ENCODE measurements at places on chromosomes 4 and X. TPM values are rescaled to one million over a fixed set of nuclear protein-coding genes. Genes with fewer than 3 reads are reported as not detected.

DNA sequence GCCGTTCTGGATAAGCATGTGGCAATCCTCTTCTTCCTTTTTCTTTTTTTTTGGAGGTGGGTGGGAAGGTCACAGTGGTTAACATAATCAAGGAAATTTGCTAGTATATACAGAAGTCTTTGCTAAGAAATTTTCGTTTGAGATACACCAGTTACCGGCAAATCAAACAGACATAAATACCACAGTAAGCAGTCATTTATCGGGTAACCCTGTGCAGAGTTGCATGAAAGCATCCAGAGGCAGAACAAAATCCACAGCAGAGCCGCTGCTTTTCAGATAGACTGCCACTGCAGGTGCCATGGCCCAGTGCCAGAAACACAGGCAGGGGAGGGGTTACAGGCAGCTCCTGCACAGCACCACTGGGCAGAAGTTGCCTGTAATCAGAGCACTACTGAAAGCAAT lies 179.1 kb upstream of the MAB21L2 start:
- H3K27ac ChIP-seq, result no peak overlapping the region
- no peaks in the 10 kb centered on the region for H3K27me3 ChIP-seq
- DNase-seq, result no peak
- H3K4me1 ChIP-seq, result no peaks in the 10 kb centered on the region
- H3K36me3 ChIP-seq, result no peaks in the 10 kb centered on the region
- H3K4me3 ChIP-seq, result no peak overlapping the region

The NSG1 gene
- total RNA-seq, result 50.9 TPM

GRCh38 chr4:84238247-84239090 lies 260.6 kb downstream of the NKX6-1 start:
- H3K27ac ChIP-seq, result no peak overlapping the region
- no peaks in the 10 kb centered on the region for H3K27me3 ChIP-seq
- DNase-seq, result no peak
- no peaks in the 10 kb centered on the region for H3K36me3 ChIP-seq
- no peak overlapping the region for H3K4me3 ChIP-seq

DNA sequence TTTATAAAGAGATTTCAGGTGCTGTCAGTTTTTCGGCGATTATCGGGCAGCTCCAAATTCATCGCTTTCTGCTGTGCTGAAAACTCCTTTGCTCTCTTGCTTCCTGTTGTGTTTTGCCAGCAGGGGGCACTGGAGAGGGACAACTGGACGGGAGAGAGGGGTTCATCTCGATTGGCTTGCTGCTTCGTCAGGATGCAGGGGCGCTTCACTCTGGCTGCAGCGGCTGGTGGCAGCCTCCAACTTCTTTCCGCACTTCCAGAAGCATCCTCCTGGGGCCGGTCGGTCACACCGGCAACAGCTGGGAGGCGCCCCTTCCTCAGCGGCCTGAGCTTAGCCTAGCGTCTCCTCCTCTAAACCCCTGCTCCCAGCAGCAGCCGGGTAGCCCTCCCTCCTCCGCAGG lies 29.5 kb downstream of the MSL3 start:
- H3K27ac ChIP-seq, result no peak overlapping the region
- H3K27me3 ChIP-seq, result no peaks in the 10 kb centered on the region
- no peaks in the 10 kb centered on the region for H3K36me3 ChIP-seq
- DNase-seq, result peak; percentile 43
- peak overlapping the region; percentile 59 for H3K4me3 ChIP-seq
- peaks cover 4% of the 10 kb centered on the region for H3K4me1 ChIP-seq

GRCh38 chr4:4328840-4329239 lies 38.8 kb downstream of the ZBTB49 start:
- H3K4me1 ChIP-seq, result peaks cover 2% of the 10 kb centered on the region
- no peaks in the 10 kb centered on the region for H3K36me3 ChIP-seq
- no peak for DNase-seq
- no peak overlapping the region for H3K4me3 ChIP-seq
- H3K27ac ChIP-seq, result no peak overlapping the region
- no peaks in the 10 kb centered on the region for H3K27me3 ChIP-seq

DNA sequence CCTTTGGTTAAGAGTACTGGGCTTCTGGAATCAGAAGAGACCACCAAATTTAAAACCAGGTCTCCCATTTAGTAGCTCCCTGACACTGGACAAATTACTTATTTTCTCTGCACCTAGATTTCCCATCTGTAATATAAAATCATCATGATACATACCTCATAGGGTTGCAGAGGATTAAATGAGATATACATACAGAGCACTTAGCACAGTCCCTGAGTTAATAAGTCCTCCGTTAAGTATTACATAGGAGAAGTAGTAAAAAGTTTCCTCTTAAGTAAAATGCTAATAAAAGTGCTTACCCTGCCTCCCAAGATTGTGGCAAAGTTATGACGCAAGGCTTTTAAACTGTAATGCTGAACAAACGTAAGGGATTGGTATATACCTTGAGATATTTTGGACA lies 539 bp upstream of the CHIC1 start:
- peaks cover 11% of the 10 kb centered on the region for H3K4me1 ChIP-seq
- H3K4me3 ChIP-seq, result peak overlapping the region; percentile 96
- H3K36me3 ChIP-seq, result no peaks in the 10 kb centered on the region

GRCh38 chr4:7398104-7398423 lies 36.7 kb downstream of the PSAPL1 start:
- no peaks in the 10 kb centered on the region for H3K4me1 ChIP-seq
- no peaks in the 10 kb centered on the region for H3K36me3 ChIP-seq
- DNase-seq, result no peak

DNA sequence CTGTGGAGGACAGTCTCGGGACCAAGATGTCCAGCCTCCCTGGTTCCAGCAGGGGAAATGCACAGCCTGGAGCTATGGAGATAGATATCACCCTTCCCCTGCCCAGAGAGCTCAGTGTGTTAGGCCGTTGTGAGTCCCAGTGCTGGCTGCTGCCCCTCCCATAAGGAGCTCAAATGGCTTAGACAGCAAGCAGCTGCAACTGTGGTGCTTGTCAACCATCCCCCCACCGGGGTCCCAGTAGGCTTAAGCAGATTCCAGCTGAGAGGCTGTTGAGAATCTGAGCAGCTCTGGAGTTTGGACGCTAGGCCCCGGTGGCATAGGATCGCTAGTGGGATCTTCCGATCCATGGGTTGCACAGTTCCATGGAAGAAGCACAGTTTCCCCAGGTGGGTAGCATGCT lies 181.8 kb upstream of the POF1B start:
- no peaks in the 10 kb centered on the region for H3K36me3 ChIP-seq
- no peaks in the 10 kb centered on the region for H3K4me1 ChIP-seq
- no peak for DNase-seq
- no peaks in the 10 kb centered on the region for H3K27me3 ChIP-seq

The FAM9C gene
- total RNA-seq, result not detected

DNA sequence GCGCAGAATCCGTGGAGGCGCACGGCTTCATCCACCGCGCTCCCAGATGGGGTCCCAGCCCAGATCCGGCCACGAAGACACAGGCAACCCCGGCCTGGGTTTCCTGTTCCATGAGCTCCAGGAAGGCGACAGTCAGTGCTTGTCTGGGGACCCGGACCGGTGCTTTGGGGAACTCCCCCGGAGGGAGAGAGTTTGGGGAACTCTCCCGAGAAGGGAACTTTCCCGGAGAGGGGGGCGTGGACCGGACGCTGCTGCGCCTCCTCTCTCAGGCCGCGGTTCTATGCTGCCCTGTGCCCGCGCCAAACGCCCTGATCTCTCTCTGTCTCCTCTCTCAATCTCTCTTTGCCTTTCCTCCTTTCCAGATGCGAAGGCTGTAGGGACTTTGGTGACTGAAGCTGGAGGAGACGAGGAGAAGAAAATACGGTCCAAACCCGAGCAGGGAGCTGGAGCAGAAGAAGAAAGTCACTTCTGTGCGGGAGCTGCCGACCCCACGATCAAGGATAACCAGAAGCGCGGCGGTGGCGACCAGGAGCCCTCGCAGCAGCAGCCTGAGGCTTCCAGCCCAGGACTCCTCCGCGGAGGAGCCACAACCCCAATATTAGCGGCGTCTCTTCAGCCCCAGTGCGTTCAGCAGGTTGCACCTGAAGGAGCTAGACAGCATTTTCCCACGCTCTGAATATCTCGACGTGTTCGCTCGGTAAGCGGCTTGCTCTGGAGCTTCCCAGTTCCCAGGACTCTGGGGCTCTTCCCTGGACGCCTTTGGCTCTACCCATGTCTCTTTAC lies 47.6 kb upstream of the NKAP start:
- H3K27ac ChIP-seq, result no peak overlapping the region
- peaks cover 6% of the 10 kb centered on the region for H3K4me1 ChIP-seq
- H3K27me3 ChIP-seq, result peaks cover 54% of the 10 kb centered on the region

The BEX1 gene
- total RNA-seq, result not detected

GRCh38 chrX:10800796-10801195 lies 180.4 kb upstream of the MID1 start:
- no peaks in the 10 kb centered on the region for H3K4me1 ChIP-seq
- peaks cover 2% of the 10 kb centered on the region for H3K36me3 ChIP-seq
- DNase-seq, result no peak
- no peaks in the 10 kb centered on the region for H3K27me3 ChIP-seq
- no peak overlapping the region for H3K4me3 ChIP-seq

- no peaks in the 10 kb centered on the region for H3K27me3 ChIP-seq
- H3K36me3 ChIP-seq, result no peaks in the 10 kb centered on the region
- no peak overlapping the region for H3K4me3 ChIP-seq
- no peak overlapping the region for H3K27ac ChIP-seq
- peaks cover 10% of the 10 kb centered on the region for H3K4me1 ChIP-seq
These were observed 80.5 kb downstream of the FAM53A start for GRCh38 chr4:1603413-1604135.

The TMEM35A gene
- total RNA-seq, result not detected

- peak overlapping the region; percentile 63 for H3K4me3 ChIP-seq
- peak overlapping the region; percentile 62 for H3K27ac ChIP-seq
- no peaks in the 10 kb centered on the region for H3K27me3 ChIP-seq
These were observed 72.1 kb downstream of the PRSS12 start for GRCh38 chr4:118280501-118281218.

DNA sequence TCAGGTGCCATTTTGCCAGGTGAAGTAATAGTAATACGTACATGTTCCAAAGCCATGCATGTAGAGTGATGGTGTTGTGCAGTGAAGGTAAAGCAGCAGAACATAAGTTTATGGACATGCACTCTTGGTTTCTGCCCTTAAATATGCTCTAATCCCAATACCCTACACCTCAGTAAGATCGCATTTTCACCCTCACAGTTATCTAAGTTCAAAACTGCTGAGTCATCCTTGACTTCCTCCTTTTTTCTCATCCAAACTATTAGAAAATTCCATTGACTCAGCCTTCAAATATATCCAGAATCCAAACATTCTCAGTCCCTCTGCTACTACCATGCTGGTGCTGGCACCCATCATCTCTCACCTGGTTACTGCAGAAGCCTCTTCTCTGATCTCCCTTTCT lies 652.9 kb upstream of the IGFBP7 start:
- H3K27me3 ChIP-seq, result no peaks in the 10 kb centered on the region
- H3K4me1 ChIP-seq, result no peaks in the 10 kb centered on the region
- DNase-seq, result no peak
- no peak overlapping the region for H3K27ac ChIP-seq

The SPACA5 gene
- not detected for total RNA-seq

DNA sequence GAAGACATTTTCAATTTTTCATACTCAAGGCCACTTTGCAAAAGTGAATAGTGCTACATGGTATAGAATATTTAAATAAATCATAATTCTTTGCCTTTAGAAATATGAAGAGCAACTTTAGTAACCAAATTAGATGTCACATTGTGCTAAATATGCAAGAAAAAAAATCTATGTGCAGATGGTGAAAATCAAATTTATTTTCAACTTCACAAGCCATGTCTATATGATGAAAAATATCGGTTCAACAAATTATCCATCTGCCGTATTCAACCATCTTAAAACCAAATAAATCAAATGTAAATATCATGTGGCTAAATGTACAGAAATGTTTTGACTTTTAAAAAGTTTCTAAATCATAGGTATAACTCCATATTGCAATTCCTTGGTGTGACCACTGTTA lies 398.2 kb downstream of the PABPC4L start:
- H3K4me3 ChIP-seq, result no peak overlapping the region
- no peak overlapping the region for H3K27ac ChIP-seq
- no peaks in the 10 kb centered on the region for H3K4me1 ChIP-seq
- no peaks in the 10 kb centered on the region for H3K36me3 ChIP-seq

GRCh38 chrX:131728295-131729145 lies 184.6 kb downstream of the OR13H1 start:
- no peaks in the 10 kb centered on the region for H3K27me3 ChIP-seq
- no peaks in the 10 kb centered on the region for H3K4me1 ChIP-seq
- no peaks in the 10 kb centered on the region for H3K36me3 ChIP-seq
- no peak for DNase-seq
- H3K27ac ChIP-seq, result no peak overlapping the region

The RAB33B gene
- total RNA-seq, result 20.1 TPM

GRCh38 chr4:73416423-73417087 lies 12.5 kb downstream of the ALB start:
- no peaks in the 10 kb centered on the region for H3K4me1 ChIP-seq
- no peak overlapping the region for H3K4me3 ChIP-seq
- H3K27me3 ChIP-seq, result peaks cover 4% of the 10 kb centered on the region
- no peak overlapping the region for H3K27ac ChIP-seq
- H3K36me3 ChIP-seq, result no peaks in the 10 kb centered on the region

DNA sequence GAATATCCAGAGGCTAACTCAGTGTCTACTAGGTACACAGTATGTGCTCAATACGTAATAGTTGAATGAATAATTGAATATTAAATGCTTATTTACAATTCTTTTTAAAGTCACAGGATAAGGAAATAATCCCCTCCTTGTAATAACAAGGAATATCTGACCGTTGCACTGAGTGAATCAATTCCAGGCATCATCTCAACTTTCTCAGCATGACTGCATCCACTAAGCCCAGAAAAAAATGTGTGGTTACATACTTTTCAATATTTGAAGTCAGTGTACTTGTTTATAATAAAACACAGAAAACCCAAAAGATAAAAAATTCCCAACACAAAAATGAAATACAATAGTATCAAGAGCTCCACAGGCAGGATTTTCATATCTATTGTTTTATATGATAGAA lies 105.4 kb downstream of the TMEM144 start:
- no peak for DNase-seq
- no peaks in the 10 kb centered on the region for H3K4me1 ChIP-seq

- no peaks in the 10 kb centered on the region for H3K36me3 ChIP-seq
- DNase-seq, result no peak
- no peak overlapping the region for H3K27ac ChIP-seq
These were observed 90.8 kb upstream of the NPFFR2 start for GRCh38 chr4:71941001-71941400.

The MSX1 gene
- total RNA-seq, result not detected

DNA sequence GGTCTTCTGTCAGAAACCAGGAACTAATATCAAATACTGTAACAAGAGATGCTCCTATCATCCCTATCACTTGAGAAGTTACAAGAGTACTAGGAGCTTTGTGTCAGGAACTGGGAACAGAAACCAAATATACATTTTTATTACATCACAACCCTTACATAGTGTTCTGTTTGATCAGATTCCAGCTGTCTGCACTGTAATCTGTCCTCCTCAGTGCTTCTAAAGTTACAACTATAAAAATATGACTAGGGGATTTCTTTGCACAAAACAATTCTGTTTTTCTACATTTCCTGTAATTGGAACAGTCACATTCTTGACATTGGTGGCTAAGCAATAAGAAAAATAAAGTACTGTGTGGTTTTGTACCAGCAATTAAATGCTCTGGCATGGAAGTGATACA lies 686.0 kb downstream of the PDHA2 start:
- no peaks in the 10 kb centered on the region for H3K4me1 ChIP-seq
- H3K27ac ChIP-seq, result no peak overlapping the region
- no peaks in the 10 kb centered on the region for H3K27me3 ChIP-seq
- no peak overlapping the region for H3K4me3 ChIP-seq
- no peaks in the 10 kb centered on the region for H3K36me3 ChIP-seq

- no peaks in the 10 kb centered on the region for H3K27me3 ChIP-seq
- DNase-seq, result peak; percentile 4
- no peak overlapping the region for H3K27ac ChIP-seq
- no peaks in the 10 kb centered on the region for H3K4me1 ChIP-seq
- no peak overlapping the region for H3K4me3 ChIP-seq
- H3K36me3 ChIP-seq, result no peaks in the 10 kb centered on the region
These were observed 71.0 kb downstream of the PJA1 start for GRCh38 chrX:69093960-69094871.
